ENCODE measurements at places on chromosomes 2 and 18. TPM values are rescaled to one million over a fixed set of nuclear protein-coding genes. Genes with fewer than 3 reads are reported as not detected.
A peak's percentile ranks its signal among the peaks of the same experiment; 100 is the strongest.

- DNase-seq = no peak
Measured at GRCh38 chr18:9629709-9630108, 15.3 kb upstream of the PPP4R1 start.

DNA sequence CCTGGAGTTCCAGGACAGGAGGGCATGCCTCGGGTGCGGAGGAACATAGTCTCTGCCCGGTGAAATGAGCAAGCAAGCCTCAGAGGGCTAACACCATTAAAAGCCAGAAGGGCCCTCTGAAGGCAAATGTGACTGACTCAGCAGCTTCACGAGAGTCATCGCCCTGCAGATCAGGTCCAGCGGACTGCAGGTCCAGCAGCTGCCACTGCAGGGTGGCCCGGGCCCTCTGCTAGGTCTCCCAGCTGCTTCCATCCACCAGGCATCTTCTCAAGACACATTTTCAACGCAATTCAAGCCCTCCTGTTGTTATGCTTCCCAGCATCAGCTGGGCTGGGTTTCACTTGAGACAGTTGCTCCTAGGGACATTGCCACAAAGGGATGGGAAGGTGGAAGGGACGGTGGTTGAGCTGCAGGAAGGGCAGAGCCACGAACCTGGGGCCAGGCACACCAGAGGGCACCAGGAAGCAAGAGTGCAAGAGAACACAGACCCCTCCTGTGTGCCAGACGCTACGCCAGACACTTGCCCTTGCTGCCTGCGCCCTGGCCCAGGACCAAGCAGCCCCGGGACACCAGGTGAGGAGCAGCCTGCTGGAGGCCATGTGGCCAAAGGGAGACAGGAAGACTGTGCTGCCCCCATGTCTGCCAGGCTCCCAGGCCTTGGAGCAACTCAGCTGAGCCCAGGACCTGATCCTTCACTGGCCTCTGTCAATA lies 173.0 kb downstream of the HDAC4 start:
- peak; percentile 93 for DNase-seq

DNA sequence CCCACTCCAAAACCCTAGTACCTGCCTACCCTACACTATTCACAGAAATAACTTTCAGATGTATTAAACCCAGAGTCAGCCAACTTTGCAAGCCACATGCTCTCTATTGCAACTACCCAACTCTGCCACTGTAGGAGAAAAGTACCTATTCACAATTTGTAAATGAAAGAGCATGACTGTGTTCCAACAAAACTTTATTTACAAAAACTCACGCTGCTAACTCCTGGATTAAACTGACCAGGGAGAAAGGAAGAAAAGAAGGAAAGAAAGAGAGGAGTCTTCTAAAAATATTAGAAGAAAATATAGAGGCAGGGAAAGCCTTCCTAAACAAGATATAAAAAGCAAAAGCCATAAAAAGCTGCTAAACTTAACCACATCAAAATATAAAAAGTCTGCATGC lies 24.6 kb downstream of the SLC1A4 start:
- DNase-seq = no peak

DNA sequence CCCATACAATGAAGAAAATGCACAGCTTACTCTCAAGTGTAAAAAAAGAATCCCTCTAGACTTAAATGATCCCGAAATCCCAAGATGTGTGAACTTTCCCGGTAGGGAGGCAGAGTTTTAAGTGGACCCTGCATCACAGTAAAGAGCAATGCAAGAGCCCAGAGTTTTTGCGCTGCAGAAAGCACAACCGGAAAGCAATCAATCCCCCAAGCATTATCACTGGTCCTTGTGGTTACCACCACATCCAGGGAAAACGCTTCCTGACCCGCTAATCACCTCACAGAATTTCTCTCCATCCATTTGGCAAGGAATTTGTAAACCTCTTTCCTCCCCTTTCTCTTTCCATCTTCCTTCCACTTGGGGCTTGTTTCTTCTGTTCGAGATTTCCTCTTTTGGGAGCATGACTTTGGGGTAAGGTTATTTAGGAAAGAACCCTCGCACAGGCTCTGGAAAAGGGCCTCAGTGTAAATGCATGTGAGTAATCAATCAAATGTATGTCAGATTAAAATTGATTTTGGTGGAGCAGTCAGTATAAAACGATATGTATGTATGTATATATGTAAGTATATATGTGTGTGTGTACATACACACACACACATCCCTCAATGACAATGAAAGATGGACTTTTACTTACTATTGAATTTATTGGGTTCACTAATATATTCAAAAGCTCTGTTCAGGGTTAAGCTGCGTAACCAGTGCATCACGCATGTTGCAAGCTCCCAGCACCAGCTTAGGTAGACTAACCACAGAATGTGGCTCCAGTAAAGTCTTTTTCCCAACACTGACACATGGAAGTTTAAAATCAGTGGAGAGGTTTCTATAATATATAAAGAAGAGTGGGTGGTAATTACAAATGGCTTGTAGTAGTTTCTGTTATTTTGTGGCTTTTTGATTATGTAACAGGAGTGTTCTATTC lies 1.6 kb downstream of the PLCL1 start:
- no peak for DNase-seq

DNA sequence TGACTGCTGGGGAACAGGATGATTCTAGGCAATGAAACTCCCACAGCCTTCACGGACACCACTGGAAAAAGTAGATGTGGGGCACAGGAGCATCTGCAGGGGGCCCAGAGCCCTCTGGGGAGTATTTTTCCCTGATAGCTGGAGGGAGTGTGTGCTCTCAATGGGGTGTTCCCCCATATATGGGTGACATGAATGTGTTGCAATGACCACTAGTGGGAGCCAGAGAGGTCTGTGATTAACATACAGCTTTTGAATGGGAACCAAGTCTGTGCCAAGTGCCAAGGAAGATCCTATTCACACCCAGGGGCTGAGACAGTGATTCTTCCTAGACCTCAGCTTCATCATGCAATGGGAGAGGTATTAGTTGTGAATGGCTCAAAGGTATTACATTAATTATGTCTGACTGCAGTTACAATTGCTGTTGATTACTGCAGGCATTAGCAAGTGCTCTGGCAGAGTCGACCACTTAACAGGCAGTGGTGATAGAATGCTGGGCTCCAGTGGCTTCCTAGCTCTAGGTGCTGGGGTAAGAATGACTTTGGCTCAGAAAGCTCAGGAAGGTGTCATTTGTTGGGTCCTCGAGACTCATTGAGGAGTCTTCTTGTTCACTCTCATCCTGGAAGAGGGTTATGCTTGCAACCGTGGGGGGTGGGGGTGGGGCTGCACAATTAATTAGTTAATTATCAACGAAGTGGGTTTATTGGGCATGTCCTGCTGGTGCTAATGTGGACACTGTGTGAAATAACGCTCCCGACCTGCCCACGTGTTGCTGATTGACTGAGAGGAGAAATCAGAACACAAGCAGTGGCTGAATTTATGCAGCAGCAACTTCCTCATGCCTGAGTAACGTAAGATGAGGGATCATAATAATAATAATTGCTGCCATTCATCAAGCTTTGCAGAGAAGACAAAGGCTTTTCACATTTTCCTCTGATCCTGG lies 194.1 kb downstream of the CLIP4 start:
- DNase-seq = no peak

GRCh38 chr18:42854558-42854957 lies 260.9 kb downstream of the RIT2 start:
- no peak for DNase-seq

GRCh38 chr2:191363267-191363666 lies 118.1 kb downstream of the MYO1B start:
- DNase-seq = no peak

- DNase-seq = no peak
Measured at GRCh38 chr2:149871091-149871885, 283.7 kb upstream of the MMADHC start.

DNA sequence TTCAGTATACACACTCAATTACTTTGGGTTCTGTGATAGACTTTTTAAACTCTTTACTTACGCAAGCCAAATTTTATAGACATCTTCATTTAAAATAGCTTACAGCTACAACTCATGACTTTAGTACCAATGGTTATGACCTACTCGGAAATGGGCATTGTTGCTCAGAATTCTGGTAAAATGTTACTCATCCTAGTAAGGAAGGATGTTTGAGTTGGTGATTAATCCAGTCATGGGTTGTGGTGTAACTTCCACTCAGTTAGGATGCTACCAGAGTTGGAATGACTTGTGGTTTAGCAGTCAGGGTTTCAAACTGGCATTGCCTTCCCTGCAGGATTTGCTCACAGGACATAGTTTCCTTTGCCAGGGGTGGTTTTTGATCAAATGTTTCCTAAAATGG lies 7.4 kb upstream of the NPC1 start:
- DNase-seq = no peak

- DNase-seq = peak; percentile 56
Measured at GRCh38 chr2:26346454-26347053, at the start of gene ADGRF3. Gene ADGRF3 (minus strand): TSS chr2:26346789. CDS start chr2:26346234, 555 bp downstream.

DNA sequence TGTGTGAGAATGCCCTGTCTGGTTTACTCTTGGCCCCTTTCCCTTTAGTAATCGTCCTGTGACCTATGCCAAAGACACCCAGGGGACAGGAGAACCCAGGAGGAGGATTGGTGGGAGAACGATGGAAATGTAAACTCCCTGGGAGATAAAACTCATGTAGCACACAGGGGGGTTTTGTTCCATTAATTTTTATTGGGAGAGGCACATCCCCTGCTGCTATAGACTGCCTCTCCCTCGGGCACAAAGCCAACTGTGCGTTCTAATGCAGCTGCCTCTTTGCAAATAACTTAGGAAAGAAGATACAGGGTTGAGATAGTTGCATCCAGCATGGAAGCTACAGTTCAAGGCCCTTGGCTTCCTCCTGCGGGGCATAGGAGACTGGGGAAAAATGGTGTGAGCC lies 489.6 kb downstream of the SLC4A3 start:
- DNase-seq = no peak

DNA sequence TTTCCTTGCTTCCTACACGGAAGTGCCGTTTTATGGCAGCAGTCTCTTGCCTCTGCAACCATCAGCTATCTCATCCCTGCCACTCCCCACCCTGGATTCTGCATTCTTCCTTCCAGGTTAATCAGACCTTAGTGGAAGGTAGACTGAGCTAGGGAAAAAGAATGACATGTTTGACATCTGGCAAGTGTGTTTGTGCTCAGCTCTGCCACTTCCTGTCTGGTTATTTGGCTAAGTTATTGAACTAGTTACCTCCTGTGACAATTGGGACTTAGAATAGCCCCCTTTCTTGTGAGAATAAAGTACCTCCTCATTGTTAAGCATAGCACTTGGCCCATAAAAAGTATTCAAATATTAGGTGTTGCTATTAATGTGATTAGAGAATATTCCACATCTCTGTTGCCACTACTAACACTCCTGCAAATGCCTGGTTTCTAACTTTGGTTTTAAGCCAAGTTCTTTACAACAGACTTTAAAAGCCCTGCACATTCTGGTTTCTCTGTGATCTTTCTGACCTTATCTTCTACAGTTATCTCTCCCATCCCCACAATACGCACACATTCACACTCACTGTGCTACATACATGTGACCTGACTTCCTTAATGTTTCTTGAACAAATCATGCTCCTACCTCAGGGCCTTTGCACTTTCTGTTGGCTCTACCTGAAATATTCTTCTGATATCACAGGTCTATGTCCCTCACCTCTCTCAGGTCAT lies 10.8 kb upstream of the MAPRE2 start:
- DNase-seq = no peak

GRCh38 chr18:61669320-61669719 lies 223.5 kb downstream of the RNF152 start:
- DNase-seq = no peak

DNA sequence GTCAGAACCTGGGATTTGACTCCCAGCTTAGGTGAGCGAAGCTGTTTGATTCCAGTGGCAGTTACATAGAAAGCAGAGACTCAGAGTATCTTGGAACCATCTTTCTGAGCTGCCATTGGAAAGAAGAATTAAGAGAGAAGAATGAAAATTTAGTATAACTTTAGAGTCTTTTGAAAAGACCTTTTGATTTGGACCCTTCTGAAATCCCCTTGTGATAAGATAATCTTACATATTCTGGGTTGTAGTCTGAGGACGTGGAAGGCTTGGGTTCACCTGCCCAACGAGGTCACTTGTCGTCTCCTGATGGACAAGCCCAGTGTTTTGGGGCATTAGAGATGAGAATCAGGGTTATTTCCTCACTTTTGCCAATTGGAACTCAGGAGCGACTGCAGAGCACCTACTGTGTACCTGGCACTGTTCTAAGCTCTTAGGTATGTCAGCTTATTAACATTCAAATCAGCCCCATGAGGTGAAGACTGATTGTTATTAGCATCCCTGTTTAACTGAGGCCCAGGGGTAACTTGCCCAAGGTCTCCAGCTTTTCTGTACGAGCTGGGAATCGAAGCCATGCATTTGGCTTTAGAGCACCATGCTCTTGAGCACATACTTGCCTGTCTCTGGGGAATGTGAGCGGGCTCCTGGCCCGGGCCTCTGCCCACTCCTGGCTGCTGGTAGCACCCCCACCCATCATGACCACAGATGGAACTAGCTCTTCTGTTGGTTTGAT lies 2.9 kb downstream of the HK2 start:
- DNase-seq = no peak

GRCh38 chr2:61135510-61135909 lies 26.5 kb upstream of the C2orf74 start:
- DNase-seq = no peak

UGT1A8 gene
- total RNA-seq = not detected

SPR gene
- total RNA-seq = 25.3 TPM

CDH19 gene
- 0.32 TPM for total RNA-seq

PLA2R1 gene
- total RNA-seq = 0.64 TPM

ICOS gene
- not detected for total RNA-seq

ANTXR1 gene
- total RNA-seq = 21.0 TPM

MEIS1 gene
- total RNA-seq = 0.77 TPM

TAF4B gene
- 2.9 TPM for total RNA-seq

MARCHF4 gene
- total RNA-seq = not detected

WDPCP gene
- 13.7 TPM for total RNA-seq

GNLY gene
- total RNA-seq = 3.4 TPM

Measured in psoas muscle (tissue), 8 donors.